Stimulated activated CD4-positive, alpha-beta T cell treated with anti-CD3 and anti-CD28 coated beads, Interleukin-15, amount 100 ng/mL, for 1 hour (primary cell): ENCODE measurements at places on chromosomes 5 and 9.

DNA sequence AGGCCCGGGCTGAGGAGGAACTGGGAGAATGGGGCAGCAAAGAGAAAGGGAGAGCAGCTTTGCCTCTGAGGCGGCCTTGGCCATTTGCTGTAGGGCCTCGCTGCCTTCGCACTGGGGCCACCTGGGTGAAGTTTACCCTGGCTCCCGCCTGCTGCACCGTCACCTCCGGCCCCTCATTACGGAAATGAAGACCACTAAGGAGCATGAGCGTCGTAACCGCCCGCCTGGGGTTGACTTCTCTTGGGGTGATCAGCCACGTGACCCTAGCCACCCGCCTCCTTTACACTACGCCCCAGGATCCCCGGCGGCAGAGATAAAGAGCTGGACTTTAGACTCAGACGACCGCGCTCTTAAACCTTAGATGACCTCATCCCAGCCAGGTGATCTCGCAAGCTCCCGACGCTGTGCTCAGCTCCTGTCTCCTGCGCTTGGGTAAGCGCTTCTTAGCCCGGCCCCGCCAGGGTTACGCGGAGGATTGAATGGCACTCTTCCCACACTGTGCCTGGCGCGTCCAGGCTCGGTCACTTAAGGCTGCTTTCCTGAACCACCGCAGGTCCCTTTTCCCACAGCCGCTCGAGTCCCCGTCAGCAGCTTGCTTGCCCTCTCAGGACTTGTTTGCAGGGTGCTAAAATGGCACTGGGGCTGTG, 107.9 kb upstream of the LARP1 start:
- DNase-seq: no peak

DNA sequence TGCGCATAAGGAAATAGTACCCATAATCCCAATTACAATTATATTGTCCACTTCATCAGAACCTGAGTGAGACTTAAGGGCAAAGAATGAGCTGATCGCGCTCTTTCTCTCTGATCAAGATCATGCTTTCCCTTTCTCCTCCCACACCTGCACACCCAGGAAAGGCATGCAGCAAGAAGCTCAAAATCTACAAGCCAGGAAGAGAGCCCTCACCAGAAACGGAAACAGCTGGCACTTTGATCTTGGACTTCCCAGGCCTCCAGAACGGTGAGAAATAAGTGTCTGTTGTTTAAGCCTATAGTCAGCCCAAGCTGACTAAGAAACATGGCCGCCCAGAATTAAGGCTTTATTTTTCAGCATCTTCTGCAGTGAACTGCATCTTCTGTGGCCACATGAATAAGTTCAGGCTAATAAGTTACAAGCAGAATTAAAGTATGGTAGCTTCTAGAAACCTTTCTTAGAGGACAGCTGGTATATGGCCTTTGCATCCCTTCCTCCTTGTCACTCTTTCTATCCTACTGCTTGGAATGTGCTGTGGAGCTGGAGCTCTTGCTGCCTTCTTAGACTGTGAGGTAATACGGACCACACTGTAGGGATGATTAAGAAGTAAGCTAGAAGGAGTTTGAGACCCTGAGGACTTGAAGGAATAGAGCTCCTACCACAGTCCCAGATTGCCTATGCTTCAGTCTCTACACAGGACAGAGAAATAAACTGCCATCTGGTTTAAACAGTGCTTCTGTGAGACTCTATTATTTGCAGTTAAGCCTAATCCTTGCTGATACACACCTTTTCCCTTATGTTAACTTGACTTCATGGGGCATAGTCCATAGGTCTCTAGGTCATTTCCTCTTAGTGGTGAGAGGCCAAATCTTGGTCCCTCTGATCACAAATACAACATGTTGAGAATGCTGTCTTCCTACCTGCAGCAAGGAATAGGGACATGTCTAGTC, 17.2 kb downstream of the OR2S2 start:
- DNase-seq: no peak

DNA sequence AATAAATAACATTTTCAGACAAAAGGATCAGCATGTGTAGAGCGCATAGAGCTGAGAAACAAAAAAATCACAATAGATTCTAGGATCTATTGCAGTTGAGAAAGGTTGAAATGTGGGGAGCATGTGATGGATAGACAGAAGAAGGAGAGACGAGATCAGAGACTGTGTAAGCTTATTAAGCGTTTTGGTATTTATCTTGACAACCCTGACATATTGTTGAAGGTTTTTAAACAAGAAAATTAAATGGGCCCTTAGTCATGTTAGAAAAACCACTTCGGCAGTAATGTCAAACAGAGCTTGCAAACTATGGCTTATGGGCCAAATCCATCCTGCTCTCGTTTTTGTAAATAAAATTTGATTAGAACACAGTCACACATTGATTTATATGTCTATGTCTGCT, 200.5 kb upstream of the KLF4 start:
- DNase-seq: no peak

- DNase-seq: no peak
These were observed 122.8 kb downstream of the ARHGEF28 start for GRCh38 chr5:73748510-73749400.

- no peak for DNase-seq
These were observed 368.0 kb upstream of the IRX2 start for GRCh38 chr5:3119435-3119834.

DNA sequence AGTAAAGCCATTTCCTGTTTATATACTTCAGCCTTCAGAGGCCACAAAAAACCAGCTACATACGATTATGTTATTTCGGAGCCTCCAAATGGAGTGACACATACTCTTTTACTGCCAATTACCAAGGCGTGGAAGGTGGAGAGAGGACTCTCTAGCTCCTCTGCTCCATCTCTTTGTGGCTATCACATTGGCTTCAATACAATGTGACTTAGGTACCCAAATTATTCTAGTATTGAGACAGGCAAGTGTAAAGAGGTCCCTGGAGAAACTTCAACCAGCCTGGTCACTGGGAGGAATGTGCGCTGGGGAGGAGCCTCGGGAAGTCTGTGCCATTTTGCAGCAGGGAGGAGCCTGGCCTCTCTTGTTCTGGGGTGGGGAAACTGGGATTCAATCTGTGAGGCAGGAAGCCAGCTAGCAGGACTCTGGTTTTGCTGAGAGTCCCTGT, 85.8 kb upstream of the TAS2R1 start:
- DNase-seq: no peak

DNA sequence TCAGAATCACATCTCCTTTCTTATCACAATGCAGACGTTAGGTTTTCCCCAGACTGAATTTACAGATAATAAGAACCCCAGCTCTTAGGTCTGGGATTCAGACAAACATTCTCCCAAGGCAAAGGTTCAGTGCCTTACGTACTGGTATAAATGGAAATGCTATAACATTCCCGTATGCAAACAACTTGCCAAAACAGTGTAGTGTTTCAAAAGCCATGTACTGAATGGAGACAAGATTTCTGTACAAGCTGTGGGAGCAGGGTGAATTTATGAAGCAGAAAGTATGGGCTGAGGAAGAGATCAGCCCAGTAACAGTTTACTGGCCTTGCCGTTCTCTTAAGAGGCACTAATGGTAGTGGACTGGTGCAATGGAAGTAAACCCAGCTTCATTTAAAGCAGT, 225.5 kb upstream of the ZNF462 start:
- DNase-seq: no peak

GRCh38 chr9:137611623-137612609, 6.4 kb downstream of the ARRDC1 start:
- no peak for DNase-seq

GRCh38 chr9:132268725-132269352, 85.9 kb downstream of the SETX start:
- DNase-seq: peak; percentile 37
